ENCODE measurements at places on chromosomes 2 and 18.

DNA sequence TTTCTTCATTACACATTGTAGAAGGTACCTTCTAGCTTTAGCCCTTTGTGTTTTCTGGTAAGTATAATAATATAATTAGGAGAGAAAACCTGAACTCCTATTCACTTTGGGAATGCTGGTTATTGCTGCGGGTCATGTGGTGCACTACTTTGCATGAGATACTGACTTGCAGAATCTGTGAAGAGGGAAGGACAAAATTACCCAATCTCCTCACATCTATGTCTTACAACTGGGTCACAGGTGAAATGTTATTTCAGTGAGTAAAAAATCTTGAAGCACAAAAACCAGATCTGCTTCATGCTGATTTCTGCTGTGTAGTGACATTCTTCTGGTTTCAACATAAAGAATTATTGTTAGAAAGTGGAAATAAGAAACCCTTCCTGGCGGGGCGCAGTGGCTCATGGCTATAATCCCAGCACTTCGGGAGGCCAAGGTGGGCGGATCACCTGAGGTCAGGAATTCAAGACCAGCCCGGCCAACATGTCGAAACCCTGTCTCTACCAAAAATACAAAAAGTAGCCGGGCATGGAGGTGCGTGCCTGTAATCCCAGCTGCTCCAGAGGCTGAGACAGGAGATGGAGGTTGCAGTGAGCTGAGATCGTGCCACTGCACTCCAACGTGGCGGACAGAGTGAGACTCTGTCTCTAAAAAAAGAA is 211.0 kb upstream of the REG3G start:
- no peak for DNase-seq

GRCh38 chr2:160918258-160918657 is 242.0 kb upstream of the TANK start:
- DNase-seq = no peak

DNA sequence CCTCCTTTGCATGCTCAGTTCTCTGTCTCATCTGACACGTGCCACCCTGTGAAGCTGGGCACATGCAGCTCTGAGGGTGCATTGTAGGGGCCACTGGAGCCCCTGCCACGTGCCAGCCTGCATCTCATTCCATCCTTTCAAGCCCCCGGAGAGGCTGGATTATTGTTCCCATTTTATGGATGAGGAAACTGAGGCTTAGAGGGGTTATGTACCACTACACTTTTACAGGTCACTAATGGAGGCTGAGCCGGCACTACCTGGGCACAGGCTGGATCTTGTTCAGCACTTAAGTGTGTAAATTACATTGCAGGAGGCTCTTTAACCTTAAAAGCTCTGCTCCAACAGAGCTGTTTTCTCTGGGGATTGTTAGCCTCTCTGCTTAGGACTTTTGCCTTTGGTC is 47.5 kb downstream of the KCNIP3 start:
- no peak for DNase-seq

- DNase-seq = no peak
Observed at GRCh38 chr2:221969087-221969829, 329.5 kb downstream of the PAX3 start.

DNA sequence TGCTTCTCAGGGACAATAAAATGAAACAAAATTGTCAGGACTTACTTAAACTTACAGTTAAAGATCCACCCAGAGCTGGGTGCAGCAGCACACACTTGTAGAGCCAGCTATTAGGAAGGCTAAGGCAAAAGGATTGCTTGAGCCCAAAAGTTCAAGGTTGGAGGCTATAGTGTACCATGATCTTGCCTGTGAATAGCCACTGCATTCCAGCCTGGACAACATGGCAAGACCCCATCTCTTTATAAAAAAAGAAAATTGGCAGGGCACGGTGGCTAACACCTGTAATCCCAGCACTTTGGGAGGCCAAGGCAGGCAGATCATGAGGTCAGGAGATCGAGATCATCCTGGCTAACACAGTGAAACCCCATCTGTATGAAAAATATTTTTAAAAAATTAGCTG is 34.6 kb downstream of the ACVR1 start:
- DNase-seq = no peak

DNA sequence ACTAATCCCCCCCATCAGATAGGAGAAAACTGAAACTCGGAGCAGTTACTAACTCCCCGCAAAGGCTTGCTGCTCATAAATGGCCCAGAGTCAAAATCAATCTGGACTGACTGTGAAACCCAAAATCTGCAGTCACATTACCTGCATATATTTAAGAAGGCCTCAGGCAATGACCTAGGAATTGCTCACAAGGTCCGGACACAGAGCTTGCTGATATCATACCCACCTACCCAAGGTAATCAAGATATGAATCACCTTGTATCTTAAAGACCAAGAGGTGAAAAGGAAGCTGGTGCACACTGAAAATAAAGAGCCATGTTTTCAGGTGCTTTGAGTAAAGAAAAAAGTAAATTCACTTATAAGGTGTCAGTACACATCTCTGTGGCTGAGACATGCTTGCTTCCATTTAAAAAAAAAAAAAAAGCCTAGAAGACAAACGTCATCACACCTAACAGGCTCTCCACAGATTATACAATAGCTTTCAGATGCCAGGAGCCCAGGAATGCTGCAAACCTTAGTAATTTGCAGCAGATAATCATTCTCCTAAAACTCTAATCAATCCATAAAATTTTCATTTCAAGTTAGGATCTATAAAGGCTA is 195.4 kb downstream of the ZEB2 start:
- DNase-seq = no peak

GRCh38 chr2:237278568-237278967 is 135.4 kb downstream of the COL6A3 start:
- no peak for DNase-seq

DNA sequence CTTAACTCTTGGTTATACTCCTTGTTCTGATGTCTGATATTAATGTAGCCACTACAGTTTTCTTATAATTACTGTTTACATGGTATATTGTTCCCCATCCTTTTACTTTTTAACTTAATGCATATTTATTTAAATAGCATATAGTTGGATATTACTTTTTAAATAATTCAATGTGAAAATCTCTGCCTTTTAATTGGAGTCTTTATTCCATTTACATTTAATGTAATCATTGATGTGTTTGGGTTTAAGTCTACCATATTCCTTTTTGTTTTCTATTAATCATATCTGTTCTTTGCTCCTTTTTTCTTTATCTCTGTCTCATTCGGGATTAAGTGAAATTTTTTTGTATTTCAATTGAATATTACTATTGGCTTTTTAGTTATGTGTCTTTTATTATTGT is 109.1 kb downstream of the MTX2 start:
- DNase-seq = no peak

- DNase-seq = no peak
Observed at GRCh38 chr2:157940024-157940423, 63.9 kb upstream of the ACVR1 start.

DNA sequence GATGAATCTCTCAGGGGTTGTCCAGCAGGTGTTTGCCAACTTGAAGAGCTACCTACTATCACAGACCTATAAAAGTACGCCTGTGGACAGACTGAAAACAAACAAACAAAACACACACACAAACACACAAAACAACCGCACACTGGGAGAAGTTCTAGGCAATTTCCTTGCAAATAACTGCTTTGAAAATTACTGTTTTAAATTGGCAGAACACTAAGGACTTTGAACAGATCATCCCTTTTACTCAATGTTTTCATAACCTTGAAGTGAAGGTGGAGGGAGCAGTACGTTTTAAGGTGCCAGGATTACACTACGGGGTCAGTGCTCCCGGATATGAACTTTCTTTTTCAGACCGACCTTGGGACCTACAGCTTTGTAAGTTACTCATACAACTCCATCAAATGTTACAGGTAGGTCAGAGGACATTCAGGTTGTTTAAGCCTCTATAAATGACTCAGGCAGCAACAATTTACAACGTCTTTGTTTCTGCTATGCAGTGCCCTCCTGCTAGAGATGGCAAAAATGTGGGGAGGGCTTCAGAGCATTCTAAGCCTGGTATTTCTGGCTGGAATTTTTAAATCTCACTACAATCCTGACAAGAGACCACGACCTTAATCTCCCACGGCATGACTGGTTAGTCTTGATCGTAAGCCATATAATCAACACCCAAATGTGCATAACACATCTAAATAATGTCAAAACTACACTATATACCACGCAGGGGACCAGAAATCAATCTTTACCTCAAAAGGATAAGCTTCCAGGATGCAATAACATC is 1.4 kb upstream of the SLC20A1 start:
- DNase-seq = no peak

DNA sequence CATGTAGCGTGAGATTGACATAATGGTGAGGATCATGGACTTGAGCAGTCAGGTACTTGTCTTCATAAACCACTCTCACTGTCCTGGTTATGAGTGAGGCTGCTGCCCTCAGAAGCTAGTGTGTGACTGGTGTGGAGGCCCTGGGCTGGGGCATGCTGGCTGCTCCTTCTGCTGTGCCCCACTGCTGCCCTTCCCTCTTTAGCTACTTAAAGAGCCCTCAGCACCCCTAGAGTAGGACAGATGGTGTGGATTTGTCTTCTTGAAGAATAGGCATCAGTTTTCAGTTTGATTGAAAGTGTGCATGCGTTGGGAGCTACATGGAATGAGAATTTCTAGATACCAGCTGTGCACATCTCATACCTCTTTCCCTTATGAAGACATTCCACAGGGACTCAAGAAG is 15.4 kb downstream of the CPLX4 start:
- no peak for DNase-seq

DNA sequence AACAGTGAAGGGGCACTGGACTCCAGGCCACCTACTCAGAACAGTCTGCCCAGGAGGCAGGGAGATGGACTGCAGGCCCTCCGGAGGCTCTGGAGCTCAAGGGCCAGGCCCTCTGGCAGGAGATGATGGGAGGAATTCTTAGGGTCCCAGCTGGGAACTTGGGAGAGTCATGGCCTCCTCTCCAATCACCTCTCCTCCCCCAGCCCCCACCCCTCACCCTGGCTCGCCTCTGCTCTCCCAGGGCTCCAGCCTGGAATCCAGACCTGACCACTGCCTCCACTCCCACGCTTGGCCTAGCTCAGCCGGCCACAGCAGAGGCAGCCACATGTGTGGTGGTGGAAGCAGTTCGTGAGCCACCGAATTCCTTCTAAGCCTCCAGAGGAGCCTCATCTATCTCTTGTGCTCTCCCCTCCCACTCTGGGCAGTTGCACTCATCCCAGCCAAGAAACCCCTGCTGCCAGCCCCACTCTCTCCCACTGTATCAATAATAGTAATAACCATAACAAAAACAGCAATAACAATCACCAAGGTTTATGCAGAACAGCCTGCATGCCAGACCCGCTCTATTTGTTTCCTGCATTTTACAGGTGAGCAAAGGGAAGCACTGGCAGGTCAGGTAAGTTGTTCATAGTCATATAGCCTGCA is 67.4 kb downstream of the TNS1 start:
- no peak for DNase-seq
